ENCODE measurements at places on chromosomes 3 and 15.

DNA sequence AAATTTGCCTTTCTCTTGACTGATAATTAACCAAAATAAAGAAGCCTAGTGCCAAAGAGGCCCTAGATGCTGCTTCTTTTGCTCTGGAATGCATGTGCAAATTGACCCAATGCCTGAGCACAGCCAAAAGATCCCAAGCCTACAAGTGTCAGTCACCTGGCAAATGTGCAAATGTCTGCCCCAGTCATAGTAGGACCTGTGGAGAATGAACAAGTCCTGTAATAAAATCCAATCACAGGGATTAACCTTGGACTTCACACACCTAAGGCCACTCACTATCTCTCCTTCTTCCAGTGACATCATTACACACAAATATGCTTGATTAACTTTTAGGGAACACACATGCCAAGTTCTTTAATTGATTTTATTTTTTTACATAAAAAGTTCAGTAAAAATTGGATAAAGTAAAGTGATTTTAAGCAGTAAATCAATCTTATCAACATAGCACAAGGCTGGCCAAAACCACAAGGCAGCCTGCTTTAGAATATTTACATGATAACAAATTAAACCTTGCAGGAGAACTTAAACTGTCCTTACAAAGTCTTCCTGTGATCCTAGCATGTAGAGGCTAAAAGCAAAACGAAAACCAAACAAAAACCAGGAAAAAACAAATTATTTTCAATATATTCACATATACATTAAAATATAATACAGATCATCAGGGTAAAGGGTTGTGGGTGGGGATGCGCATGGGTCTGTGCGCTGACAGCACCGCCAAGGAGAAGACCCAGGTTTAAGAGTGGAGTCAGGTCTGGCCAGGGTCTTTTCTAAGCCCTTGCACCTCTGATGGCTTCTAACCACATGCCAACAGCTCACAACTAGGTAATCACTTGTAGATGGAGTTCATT lies 36.8 kb downstream of the NBEAL2 start:
- no peak for DNase-seq

DNA sequence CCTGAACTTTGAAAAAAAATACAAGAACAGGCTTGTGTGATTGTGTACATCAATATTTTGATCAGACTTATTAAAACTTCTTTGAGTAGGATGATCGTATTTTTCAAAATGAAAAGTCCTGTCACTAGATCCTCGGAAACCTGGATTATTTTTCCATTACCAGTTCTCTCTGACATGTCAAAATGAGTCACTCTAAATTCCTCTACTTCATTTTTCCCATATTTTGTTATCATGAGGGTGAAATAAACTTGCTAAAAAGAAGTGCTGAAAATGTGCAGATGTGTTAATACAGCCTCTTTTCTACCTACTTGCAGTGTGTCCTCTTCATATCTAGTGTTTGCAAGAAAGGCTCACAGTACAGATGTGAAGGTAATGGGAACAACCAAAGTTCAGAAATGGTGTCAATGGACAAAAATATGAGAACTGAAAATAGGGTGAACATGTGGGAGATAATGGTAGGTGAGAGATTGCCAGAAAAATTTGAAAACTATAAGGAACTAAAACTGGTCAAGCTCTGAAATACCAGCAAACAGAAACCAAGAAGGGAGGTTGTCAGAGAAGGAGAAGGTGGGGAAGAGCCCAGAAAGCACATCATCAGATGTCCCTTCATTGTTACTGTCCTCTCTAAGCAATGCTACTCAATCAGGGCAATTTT lies 108.2 kb downstream of the EOMES start:
- no peak for DNase-seq

DNA sequence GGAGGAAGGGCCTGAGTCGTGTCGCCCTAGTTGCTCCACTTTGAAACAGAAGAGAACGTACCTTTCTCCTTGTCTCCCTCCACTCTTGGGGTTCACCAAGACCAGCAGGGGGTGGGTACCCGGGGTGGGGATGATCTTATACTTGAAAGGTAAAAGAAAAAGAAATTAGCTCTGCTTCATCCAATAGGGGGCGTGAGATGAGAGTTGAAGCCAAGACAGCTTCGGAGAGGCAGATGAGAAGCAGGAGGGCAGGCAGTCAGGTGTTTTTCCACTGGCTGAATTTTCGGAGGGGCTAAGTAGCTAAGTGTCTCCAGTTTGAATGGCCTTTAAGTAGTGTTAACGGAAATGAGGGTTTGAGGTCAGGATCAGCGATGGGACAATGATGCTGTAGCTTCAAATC lies 100.4 kb downstream of the DGKG start:
- DNase-seq: no peak

GRCh38 chr3:64667887-64668581 lies 19.8 kb downstream of the ADAMTS9 start:
- DNase-seq: no peak

- no peak for DNase-seq
These were observed 400.8 kb upstream of the THBS1 start for GRCh38 chr15:39180030-39180429.

GRCh38 chr3:29284497-29284896 lies 3.6 kb downstream of the RBMS3 start:
- DNase-seq: no peak

DNA sequence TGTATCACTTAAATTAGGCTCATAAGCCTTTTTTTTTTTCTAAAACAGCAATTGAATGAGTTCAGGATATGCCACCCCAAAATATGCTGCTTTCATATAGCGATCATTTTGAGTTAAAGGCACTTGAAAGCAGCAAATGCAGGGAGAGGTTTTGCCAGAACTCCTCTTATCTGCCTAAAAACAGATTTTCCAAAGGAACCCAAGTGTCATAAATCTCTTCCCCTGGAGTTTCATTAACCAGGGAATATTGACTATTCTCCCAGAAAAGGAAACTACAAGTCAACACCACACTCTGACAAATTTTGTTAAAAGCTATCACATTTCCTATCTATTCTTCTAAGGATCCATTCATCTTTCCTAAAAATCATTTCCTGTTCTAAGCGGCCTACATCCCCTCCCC lies 11.3 kb downstream of the DNAAF4 start:
- DNase-seq: no peak

- DNase-seq: no peak
These were observed 483.6 kb downstream of the GBE1 start for GRCh38 chr3:81277853-81278252.

DNA sequence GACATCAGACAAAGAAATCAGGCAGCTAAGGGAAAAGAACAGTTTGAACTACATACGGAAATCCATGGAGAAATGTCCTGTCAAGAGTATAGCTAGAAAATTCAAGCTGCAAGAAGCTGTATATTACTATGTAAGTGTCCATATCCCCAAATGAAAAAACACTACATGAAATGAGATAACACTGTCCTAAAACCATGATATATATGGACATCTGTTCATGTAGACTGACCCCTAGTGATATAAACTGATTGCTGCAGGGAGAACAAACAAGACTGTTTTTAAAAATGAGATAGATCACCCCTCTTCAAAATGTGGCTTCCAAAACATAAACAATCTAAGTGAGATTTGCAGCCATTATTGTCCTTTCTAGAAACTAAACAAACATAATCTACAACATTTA lies 985.6 kb downstream of the EPHA3 start:
- no peak for DNase-seq

DNA sequence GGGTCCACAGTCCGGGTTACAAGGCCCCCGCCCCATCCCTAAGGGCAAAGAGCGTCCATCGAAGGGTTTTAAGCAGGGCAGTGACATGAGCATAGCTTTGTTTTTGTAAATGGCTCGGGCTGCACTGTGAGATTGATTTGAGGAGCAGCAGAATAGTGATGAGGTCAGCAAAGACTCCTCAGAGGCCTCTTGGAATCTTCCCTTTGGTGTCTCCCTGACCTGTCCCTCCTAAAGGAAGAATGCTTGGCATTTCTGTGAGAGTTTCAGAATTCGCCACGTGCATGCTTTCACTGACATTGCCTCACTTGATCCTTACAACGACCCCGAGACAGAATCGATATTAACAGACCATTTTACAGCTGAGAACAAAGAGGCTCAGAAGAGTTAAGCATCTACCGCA lies 20.3 kb downstream of the LAMP3 start:
- no peak for DNase-seq
